ENCODE measurements at places on chromosomes 12 and 14.
A peak's percentile ranks its signal among the peaks of the same experiment; 100 is the strongest.

- DNase-seq, result no peak
Measured at GRCh38 chr14:90408713-90409112, 11.9 kb downstream of the CALM1 start.

- DNase-seq, result no peak
Measured at GRCh38 chr12:25372969-25373817, 122.5 kb upstream of the KRAS start.

- DNase-seq, result peak; percentile 60
Measured at GRCh38 chr14:106013879-106014376, 487.5 kb downstream of the TMEM121 start.

- peak; percentile 95 for DNase-seq
Measured at GRCh38 chr12:121351820-121352681, at the start of gene ANAPC5. TSS of gene ANAPC5 (minus strand) at chr12:121352411. CDS start at chr12:121352340, 71 bp downstream.

- no peak for DNase-seq
Measured at GRCh38 chr12:6821591-6822425, at the start of gene GPR162. TSS of gene GPR162 (plus strand) at chr12:6821821. CDS start at chr12:6823899, 2,078 bp downstream.
